ENCODE measurements at places on chromosomes 16 and 17.
A peak's percentile ranks its signal among the peaks of the same experiment; 100 is the strongest.

- DNase-seq, result peak; percentile 68
Observed at GRCh38 chr17:6779411-6779810, 3.4 kb downstream of the FBXO39 start.

- no peak for DNase-seq
Observed at GRCh38 chr16:23949630-23950290, 114.0 kb downstream of the PRKCB start.

GRCh38 chr16:12511708-12512107, 292.0 kb downstream of the CPPED1 start:
- DNase-seq, result no peak

- no peak for DNase-seq
Observed at GRCh38 chr17:61312406-61313295, 87.0 kb upstream of the TBX2 start.

DNA sequence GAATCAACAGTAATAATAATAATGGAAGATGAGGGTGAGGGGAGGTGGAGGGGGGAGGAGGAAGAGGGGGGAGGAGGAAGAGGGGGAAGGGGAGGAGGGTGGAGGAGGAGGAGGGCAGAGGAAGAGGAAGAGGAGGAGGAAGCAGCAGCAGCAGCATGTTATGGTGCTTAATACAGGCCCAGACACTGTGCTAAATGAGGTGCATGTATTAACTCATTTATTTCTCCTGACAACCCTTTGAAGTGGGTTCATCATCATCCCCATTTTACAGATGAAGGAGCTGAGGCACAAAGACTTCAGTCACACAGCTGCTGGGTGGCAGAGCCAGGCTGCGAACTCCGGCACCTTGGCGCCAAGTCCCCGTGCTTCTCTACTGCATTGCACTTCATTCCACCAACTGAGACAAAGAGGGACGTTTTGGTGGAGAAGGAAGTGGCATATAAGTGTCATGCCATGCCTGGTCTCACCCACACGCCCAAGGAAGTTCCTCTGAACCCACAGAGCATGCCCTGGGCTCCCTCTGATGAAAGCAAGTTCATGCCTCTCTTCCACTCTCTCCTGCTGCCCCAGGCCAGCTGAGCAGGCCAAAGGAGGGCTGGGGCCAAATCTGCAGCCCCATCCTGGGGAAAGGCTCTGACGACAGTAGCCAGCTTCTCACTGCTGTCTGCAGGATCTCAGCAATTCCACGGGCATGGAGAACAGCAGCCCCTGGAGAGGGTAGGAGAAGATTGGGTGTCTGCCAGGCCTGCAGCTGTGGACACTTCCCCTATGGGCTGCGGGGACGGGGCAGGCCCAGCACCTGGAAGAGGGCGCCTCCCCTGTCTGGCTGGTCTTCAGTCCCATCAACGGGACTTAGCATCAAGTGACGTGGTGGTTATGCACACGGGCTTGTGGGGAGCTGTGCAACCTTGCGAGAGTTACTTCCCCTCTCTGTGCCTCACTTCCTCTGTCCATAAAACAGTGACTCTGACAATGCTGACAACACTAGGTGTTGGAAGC, 21.8 kb downstream of the XYLT1 start:
- no peak for DNase-seq

- DNase-seq, result no peak
Observed at GRCh38 chr16:89257281-89257731, 39.8 kb downstream of the ZNF778 start.

DNA sequence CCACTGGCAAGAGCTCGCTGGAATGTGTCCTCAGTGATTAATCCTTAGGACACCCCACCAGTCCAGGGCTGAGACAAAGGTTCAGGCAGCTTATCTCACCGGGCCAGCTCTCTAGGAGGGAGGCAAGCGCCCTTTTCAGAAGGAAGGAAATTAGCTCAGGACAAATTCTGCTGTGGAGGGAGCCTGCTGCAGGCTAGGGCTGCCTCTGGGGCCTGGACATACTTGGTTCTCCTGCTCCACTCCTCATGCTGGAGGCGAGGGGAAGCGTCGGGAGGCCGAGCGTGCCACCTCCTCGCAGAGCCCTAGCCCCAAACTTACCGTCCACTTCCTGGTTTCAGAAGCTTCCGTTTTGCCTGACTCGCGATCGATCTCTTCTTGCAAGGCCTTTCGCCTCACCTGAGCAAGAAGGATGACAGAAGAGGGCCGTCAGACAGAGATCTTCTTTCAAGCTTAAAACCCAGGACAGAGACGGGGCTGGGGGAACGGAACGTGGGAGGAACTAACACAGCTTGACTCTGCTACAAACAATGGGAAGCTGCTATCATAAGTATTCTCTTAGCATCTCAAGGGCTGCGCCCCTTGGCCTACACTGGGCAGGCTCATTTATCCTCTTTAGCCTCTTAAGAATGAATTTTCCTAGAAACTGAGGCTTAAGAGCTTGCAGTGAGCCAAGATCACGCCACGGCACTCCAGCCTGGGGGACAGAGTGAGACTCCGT, 7.7 kb downstream of the KNOP1 start:
- no peak for DNase-seq

DNA sequence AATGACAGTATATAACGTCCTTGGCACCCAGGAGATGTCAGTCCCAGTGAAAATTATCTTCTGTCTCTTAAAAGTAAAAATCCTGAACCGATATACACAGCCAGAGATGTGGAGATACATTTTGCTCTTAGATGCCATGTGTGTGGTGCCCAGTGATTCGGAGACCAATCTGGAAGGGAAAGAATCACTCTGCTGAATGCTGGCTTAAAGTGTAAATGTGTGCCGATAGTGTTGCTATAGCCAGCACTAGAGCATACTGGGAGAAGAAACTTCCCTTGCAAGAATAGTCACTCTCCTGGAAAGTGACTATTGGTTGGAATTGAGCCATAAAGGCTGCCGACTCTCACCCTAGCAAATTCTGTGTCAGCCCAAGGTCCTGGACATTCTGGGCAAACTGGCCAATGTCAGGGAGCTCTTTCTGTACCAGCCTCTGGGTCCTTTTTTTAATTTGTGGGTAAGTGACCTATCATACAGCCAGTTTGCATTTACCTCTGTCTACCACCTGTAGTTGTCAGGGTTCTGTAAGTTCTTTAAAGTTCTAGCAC, 44.2 kb upstream of the HNF1B start:
- DNase-seq, result no peak

- DNase-seq, result no peak
Observed at GRCh38 chr16:85310868-85311585, 198.8 kb upstream of the CIBAR2 start.

GRCh38 chr17:38892083-38892482, 22.2 kb downstream of the LASP1 start:
- DNase-seq, result no peak

- DNase-seq, result no peak
Observed at GRCh38 chr17:67520252-67520906, 143.3 kb downstream of the PITPNC1 start.

GRCh38 chr17:77449373-77449907, 308.7 kb downstream of the SEC14L1 start:
- DNase-seq, result no peak

DNA sequence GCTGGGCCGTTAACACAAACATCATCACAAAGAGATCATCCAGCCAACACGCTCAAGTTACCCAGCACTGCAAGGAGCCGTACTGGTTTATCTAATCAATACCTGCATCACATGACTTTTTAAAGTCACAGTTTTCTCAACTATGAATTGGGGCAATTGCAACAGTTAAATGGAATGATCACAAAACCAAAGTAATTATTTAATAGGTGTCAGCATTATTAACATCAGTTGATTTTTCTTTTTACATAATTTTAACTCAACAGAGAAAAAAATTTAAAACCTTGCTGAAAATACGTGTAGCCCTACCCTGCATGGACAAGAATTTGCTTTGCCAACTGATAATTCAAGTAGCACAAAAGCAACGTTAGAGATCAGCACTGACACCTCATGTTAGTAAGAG, 95.7 kb upstream of the SOX9 start:
- no peak for DNase-seq

- DNase-seq, result no peak
Observed at GRCh38 chr17:69300222-69300621, 26.7 kb downstream of the ABCA5 start.

- DNase-seq, result no peak
Observed at GRCh38 chr16:71937868-71938510, 42.7 kb downstream of the IST1 start.

DNA sequence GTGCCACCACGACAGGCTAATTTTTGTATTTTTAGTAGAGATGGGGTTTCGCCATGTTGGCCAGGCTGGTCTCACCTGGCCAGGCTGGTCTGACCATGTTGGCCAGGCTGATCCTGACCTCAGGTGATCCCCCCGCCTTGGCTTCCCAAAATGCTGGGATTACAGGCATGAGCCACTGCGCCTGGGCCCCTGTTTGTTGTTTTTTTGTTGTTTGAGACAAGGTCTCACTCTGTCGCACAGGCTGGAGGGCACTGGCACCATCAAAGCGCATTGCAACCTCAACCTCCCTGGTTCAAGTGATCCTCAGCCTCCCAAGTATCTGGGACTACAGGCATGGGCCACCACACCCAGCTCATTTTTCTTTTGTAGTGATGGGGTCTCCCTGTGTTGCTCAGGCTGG, 43.7 kb upstream of the TAOK1 start:
- DNase-seq, result no peak

GRCh38 chr17:78993241-78993956, 13.7 kb upstream of the LGALS3BP start:
- no peak for DNase-seq

- no peak for DNase-seq
Observed at GRCh38 chr16:27717726-27718125, 167.8 kb downstream of the KATNIP start.

GRCh38 chr16:64857411-64857810, 264.5 kb downstream of the CDH11 start:
- DNase-seq, result no peak

DNA sequence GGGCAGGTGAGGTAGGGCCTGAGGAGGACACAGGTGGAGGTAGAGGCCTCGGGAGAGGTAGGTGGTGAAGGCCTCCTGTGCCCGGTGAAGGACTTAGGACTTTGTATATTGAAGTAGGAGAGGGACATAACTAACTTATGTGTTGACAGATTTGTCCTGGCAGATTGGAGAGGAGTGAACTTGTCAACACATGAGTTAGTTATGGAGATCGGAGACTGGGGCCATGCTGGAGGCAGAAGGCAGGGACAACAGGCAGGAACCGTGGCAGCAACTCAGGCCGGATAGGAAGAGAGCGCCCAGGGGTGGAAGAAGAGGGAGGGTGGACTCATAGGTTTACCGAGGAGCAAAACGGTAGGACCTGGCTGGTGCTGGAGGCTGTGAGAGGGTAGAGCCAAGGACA, 18.4 kb downstream of the GLP2R start:
- no peak for DNase-seq

- no peak for DNase-seq
Observed at GRCh38 chr16:66750279-66751052, 943 bp downstream of the DYNC1LI2 start.

DNA sequence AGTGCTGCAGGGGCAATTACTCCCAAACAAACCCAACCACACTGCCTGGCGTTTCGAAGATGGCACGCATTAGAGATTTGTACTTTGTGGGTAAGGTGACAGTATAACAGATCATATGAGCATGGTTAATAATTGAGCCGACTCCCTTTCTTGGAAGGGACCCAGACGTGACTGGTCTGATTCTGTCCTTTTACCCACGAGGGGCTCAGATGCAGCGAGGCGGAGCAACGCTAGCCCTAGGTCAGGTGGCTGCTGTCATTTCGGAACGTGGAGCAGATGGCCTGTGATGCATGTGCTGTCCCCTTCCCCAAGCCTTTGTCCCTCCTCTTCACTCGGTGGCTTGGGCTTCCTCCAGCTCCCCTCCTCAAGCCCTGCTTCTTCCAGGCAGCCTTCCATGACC, 84.2 kb downstream of the SNX29 start:
- no peak for DNase-seq

DNA sequence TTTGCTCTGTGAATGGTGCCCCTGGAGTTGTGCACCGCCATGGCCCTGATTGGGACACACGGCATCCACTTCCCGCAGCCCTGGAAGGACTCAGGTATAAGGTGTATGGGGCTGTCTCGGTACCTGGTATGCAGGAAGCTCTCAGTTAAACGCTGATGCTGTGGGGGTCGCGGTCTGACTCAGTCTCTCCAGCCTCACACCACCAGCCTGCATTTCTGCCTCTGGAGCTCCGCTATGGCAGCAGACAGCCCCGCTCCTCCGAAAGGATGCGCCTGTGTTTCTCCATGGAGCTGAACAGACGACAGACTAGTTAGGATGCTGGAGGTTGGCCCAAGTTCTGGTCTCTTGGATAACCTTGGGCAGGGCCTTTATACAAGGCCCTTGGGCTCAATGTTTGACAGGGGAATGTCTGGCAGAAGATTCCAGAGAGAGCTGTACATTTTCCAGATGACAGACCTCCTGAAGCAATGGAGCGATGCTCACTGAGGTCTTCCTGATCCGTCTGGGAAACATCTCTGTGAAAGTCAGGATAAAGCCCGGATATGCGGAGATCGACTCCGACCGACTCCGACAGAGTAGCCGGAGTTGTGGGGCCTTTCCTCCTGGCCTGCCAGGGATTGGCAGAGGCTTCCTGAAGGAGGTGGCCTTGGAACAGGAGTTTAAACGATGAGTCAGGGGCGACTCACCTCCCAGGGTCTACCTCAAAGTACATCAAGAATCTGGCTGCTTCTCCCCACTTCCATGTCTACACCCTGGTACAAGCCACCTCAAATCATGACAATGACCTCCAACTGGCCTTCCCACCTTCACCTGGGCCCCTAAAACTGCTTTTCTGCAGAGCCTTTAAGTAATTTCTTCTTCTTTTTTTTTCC, 21.9 kb upstream of the BCAR1 start:
- DNase-seq, result no peak

- DNase-seq, result no peak
Observed at GRCh38 chr17:72913142-72913682, 179.3 kb downstream of the SLC39A11 start.

DNA sequence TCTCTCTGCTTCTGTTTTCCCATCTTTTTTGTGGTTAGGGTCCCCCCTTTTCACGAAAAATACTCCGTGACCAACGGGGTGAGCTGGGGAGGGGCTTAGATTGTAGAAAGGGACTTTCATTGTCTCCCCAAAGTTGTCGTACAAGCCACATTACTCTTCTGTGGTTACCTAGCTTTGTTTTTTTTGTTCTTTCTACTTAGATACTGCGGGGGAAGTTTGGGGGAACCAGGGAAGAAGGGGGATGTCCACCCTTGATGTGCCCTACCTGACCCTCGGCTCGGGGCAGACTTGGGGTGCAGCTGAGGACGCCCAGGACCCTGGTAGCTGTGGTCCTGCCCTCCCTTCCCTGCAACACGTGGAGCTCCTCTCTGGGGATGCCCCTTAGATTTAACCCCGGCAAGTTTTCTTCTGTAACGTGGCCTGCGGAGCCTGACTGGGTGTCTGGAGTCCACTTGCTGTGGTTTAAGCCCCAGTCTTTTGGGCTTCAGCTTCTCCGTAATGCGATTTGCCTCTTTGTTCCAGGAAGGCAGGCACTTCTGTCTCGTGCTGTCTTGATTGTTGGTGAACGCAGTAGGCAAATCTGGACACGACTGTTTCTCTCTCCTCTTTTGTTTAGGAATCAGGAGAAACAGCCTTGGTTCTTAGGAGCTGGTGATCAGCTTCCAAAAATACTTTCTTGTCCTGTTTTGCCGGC, 892 bp downstream of the ABCC1 start:
- no peak for DNase-seq
